ENCODE measurements at places on chromosomes 1 and 21.

DNA sequence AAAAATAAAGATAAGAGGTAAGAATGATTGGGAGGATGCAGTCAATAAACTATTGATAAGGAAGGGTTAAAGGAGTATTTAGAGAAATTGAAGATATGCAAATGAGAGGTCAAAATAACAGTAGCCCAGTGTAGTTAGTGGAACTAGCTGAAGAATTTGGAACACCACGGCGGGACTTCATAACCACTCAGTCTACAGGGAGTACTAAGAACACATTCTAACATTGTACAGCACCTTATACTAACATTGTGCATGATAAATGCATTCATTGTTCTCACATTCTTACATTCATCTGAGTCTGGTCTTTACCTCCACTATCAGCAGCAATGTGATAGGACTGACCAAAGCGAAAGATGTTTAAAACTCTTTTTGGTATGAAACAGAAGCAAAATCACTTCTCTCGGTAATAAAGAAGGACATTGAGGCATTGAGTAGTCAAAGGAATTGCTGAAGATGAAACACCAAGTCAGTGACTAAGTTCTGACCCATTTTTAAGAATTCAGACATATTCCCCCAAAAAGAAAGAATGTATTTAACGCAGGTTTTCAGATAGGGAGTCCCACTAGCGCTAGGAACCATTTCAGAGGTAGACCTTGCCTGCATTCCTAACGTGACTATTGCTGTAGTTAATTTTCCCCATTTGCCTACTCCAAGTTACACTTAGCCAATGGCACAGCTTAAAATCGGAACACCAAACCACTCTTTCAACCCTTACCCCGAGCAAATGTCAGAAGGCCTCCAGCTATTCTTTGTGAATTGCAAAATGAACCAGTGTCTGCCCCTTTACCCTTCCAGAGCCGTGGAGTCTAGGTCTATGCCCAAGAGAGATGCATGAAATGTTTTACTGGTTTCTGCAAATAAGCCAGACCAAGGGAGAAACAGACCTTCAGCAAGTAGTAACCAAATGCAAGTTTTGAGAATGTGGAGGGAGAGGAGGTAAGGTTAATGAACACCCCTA is 108.8 kb upstream of the IRF2BP2 start:
- DNase-seq: no peak

DNA sequence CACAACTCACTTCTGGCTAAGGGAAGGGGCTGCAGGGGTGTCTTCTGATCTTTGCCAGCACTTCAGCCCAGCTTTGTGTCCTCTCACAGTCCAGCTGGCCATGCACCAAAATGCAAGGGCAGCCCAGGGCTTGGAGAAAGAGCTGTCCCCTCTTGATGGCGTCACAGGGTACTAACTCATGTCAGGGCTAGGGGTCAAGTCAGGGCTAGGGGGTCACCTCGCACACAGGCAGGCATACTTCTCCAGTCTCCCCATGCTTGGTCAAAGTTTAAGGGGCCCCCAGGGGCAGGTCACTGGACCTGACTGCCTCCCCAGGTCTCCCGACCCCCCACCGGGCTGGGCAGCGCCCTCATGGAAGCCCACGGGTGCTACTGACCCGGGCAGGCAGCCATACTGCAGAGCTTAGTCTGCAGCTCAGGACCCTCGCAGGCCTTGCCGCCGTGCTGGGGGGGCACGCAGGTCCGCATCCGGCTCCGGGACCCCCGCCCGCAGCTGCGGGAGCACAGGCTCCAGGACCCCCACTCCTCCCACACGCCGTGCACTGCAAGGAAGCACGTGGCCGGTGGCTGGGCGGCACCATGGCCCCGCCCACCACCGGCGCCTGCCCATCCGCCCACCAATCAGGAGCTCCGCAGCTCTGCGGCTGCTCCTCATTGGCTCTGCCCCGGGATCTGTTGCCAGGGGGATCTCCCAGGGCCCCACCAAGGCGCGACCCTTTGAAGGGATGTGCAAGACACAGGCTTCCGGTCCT is 21.5 kb downstream of the ADGRB2 start:
- DNase-seq: no peak

DNA sequence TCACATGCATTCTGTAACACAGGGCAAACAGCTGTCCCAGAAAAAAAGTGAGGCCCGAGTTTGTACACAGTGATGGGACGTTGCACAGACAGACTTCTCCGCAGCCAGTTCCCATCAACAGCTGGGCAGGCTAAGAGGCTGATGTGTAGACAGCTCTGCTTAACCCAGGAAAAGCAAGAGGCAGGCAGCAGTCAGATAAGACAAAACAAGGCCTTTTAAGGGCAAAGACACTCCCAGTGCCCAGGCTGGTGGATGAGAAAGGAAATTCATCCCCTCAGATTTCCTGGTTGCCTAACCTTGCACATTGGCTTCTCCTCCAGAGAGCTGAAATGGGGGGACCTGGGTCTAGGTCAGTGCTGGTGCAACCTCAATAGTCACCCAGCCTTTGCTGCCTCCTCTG is 17.2 kb upstream of the PHLDA3 start:
- peak; percentile 3 for DNase-seq

DNA sequence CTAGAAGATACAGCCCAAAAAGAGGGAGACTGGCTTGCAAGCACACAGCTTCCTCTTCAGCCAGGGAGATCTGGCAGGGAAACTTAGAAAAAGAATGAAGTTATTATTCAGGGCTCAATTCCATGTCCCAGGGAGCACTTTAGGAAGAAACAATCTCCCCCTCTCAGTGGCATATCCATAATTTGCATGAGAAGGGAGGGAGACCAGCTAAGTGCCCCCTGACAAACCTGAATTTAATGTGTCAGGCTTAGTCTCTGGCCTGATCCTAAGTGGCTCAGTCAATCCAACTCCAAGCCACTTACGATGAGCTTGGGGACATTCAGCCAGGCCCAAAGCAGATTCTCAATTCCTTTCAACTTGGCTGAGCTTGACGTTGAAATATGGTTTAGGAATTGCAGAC is 17.7 kb upstream of the KCND3 start:
- no peak for DNase-seq

DNA sequence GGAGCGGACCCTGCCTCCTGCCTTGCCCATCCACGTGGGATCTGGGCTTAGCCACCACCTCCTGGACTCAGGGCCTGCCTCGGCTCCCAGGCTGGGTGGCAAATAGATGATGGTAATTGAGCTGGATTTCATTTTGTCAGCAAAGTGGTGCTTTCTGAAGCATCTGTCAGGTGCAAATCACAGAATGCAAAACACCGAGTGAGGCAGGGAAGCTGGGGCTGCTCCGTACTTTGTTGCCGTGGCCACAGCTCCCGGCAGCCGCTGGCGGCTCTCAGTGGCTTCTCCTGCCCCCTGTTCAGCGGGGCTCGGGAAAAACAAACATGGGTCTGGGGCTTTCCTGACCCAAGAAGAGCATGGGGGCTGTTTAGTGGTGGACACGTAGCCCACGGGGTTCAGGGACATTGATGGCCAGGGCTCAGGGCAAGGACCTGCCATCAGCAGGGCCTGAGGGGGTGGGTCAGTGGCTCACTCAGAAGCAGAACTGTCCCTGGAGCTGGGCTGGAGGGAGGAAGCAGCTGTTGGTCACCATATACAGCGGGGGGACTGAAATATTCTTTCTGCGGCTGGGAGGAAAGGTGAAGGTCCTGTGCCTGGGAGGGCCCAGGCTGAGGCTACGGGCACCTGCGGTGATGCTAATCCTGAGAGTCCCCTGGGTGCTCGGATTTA is 130.0 kb upstream of the VAMP3 start:
- DNase-seq: no peak

DNA sequence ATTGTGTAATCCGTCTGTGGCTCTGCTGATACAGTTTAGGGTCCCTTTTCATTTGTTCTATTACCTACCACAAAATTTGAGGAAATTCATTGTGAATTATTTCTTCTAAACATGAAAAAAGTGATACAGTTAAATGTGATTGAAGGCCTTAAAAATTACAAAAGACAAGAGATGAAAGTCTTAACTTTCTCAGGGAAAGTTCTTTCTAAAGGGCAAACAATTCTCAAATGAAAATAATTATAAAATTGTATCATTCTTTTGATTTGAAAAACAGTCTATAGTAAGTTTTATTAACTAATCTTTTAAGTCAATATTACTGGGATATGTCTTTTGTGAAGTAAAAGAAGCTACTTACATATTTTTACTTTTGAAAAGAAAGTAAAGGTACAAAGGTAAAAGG is 57.4 kb upstream of the SCYL3 start:
- no peak for DNase-seq

DNA sequence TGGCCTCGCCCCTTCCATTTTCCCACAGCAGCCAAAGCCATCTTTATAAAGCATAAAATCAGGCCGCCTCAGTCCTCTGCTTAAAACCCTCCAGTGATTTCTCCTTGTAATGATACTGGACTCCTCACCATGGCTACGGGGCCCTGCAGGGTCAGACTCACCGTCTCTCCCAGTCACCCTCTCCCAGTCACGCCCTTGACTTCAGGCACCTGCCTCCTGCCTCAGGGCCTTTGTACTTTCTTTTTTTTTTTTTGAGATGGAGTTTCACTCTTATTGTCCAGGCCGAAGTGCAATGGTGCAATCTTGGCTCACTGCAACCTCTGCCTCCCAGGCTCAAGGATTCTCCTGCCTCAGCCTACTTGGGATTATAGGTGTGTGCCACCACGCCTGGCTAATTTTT is 47.8 kb downstream of the PIK3CD start:
- DNase-seq: no peak

GRCh38 chr1:18155881-18156385 is 48.3 kb downstream of the IGSF21 start:
- DNase-seq: no peak

DNA sequence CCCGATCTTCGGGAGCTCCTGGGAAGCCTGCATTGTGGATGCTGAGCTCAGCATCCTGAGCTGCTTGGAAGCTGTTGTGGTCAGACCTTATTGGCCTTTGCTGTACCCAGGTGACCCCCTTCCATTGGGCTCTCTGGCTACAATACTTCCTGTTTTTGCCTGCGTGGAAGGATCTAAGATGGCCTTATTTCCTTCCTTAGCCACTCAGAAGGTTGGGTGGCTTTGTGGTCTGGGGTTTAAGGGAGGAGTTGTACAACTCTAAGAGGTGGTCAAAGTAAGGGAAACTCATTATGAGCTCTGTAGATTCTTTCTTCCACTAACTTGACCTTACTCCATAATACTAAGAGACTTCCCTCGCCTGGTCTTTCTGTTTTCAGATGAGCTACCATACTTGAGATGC is 17.7 kb downstream of the PFKFB2 start:
- DNase-seq: no peak

DNA sequence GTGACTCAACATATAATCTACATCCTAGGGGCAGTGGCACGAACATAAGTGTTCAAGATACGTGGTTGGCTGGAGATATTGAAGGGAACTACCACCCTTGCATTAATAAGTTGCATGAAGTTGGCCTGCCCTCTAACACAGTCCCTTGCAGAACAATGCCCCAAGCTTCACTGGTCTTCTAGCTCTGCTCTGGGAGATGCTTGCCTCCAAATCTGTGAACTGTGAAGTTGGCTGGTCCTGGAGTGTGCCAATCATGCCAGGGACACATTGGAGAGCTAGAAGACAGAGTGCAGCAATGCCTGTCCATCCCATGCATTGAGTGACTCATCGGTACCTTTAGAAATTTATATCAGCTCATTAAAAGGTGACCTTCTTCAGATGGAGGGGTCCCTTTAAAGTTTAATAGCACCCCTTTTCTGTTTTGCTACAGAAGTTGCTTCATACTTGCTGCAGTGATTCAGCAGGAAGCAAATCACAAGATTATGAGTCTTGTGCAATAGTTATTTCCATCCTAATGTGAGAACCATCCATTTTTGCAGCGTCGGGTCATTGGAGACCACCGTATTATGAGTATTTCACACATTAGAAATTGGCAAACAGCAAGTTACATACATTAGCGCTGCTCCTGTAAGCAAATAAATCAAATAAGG is 55.2 kb upstream of the KAZN start:
- DNase-seq: no peak

- DNase-seq: no peak
Observed at GRCh38 chr1:56931686-56932085, 34.1 kb downstream of the C8B start.

GRCh38 chr21:41677671-41678015 is 89.2 kb downstream of the RIPK4 start:
- DNase-seq: no peak

DNA sequence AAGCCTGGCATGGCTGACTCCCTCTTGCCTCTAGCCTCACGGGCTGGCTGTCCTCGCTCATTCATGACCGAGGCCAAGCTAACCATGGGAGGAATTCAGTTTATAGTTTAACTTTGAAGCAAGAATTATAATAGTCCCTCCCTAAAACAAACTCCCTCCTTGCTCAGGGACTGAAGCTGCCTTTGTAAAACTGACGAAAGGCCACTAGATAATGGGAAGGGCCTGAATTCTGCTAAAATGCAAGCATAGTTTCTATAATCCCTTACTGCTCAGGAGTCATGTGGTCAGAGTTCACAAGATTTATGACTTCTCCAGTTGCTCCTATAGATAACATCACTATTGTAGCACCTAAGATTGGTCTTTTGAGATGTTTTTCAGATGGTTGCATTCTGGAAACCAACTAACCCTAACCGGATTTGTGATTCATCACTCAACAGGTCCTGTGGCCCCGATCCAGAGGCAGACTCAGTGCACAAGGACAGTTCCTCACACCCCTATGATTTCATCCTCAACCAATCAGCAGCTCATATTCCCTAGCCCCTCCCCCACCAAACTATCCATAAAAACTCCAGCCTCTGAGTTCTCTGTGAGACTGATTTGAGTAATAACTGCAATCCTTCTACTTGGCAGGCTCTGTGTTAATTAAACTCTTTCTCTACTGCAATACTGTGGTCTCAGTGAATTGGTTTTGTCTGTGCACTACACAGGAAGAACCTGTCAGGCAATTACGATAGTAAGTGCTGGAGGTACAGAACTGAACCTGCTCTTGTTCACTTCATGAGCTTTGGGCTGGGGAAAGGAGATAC is 26.4 kb downstream of the HHIPL2 start:
- no peak for DNase-seq

- DNase-seq: peak; percentile 65
Observed at GRCh38 chr1:36400825-36401601, 3.3 kb upstream of the LSM10 start.

- no peak for DNase-seq
Observed at GRCh38 chr21:31624961-31625491, 34.5 kb upstream of the SOD1 start.

- DNase-seq: no peak
Observed at GRCh38 chr1:87186346-87186745, 142.3 kb upstream of the LMO4 start.

- DNase-seq: no peak
Observed at GRCh38 chr21:16280686-16281091, 550.9 kb downstream of the USP25 start.

DNA sequence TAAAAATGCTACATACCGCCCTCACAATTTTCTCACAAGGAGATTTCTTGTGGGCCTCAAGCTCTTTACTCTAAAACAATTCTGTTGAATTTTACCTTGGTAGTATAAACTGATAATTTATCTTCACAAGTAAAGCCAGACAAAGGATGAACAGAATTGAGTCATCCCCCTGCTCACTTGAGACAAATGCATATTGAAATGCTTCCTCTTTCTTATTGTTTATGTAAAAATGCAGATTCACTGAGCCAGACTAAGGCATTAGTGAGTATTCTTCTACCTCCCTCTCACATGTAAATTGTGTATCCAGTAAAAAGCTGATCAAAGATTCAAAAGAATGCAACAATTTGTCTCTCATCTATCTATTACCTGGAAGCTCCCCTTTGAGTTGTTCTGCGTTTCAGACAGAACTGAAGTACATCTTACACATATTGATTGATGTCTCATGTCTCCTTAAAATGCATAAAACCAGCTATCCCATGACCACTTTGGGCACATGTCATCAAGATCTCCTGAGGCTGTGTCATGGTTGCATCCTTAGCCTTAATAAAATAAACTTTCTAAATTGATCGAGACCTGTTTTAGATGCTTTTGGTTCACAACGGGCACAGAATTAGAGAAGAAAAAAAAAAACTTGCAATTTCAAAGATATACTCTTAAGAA is 743.1 kb upstream of the B3GALT2 start:
- no peak for DNase-seq

Measured in heart right ventricle (tissue), 16 donors.